ENCODE measurements at places on chromosomes 12 and 14. TPM values are rescaled to one million over a fixed set of nuclear protein-coding genes. Genes with fewer than 3 reads are reported as not detected.

The COX14 gene
- total RNA-seq: 45.6 TPM

The FAM186B gene
- 0.62 TPM for total RNA-seq

The HCAR1 gene
- total RNA-seq: 8.6 TPM

The OTOGL gene
- total RNA-seq: 0.21 TPM

The FGF6 gene
- not detected for total RNA-seq

The NFE2 gene
- total RNA-seq: not detected
